ENCODE measurements at places on chromosomes 1 and 21. TPM values are rescaled to one million over a fixed set of nuclear protein-coding genes. Genes with fewer than 3 reads are reported as not detected.

Gene BRDT
- not detected for total RNA-seq

Gene ANKRD45
- not detected for total RNA-seq

Gene S100A3
- not detected for total RNA-seq

DNA sequence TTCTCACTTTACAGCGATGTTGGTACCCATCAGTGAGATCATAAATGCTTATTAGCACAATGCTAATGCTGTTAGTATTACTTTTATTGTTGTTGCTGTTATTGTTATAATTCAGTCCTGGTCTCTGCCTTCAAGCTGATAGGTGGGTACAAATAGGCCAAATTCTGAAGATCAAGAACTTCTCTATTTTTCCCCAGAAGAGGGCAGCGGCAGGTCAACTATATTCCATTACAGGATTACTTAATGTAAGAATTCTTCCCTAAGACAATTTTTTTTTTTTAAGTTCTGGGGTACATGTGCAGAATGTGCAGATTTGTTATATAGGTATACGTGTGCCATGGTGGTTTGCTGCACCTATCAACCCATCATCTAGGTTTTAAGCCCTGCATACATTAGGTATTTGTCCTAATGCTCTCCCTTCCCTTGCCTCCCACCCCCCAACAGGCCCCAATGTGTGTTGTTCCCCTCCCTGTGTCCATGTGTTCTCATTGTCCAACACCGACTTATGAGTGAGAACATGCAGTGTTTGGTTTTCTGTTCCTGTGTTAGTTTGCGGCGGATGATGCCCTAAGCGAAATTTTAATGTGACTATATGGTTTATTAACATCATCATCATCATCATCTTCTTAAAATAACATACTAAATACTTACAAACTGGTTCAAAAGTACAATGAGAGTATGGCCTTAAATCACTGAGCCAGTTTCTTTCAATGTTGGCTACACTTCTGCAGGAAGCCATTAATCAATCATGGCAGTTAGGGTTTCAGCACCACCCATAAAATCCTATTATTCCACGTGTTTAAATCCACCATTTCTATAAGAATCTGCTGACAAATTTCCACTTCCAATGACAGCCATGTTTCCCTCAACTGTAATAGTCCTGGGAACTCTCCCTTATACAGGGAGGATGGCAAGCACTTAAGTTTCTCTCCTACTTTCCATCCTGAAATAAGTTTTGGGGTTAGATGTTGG is 19.2 kb downstream of the SLC19A2 start:
- DNase-seq, result no peak

DNA sequence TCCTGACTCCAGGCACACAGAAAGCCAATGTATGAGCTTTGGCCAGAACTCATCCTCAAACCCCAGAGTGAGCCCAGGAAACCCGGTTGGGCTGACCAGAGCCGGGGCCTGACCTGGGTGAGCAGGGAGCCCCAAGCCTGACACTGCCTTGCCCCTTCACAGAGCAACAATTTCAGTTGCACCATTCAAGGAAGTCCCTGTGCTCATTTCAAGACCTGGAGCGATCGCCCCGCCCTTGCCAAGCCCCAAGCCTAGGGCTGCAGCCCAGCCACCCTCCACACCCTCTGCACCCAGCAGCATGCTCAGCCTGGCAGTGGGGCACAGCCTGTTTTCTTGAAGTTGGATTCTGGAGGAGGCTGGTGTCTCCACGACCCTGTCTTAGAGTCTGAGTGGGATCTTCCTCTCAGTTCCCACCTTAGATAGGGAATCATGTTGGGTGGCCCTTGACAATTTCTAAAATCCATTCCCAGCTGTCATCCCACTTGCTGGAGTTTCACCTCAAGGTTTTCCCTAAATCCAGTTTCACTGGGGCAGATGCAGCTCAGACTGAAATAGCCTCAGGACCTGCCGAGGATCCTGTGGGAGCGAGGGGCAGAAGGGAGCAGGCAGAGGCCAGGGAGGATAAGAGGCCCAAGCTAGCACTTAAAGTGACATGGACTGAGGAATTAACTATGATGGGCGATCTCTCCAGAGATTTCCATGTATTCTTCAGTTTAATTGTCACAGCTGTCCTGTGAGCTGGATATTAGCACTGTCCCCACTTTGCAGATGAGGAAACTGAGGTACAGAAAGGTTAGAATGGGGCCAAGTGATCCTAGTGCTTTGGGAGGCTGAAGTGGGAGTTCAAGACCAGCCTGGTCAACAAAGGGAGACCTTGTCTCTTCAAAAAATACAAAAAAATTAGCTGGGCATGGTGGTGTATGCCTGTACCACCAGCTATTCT is 2.5 kb downstream of the NBL1 start:
- DNase-seq, result no peak

DNA sequence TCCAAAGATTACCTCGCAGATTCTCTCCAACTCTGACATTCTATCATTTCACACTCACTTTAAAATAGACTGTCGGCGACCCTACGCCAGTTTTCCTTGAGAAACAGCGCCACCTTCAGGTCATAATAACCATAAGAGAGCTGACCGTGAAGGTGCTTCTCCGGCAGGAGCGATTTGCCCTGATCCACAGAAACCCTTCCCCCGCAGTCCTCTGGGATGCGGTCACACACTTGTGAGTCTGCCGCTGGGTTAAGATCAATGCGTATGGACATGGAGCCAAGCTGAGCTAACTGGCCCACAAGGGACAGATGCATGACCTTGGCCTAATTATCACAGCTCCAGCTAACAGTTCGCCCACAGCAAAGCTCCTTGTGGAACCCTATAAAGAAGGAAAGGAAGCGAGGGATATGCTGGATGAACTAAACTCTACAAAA is 32.8 kb upstream of the IFNAR2 start:
- DNase-seq, result peak; percentile 59

GRCh38 chr1:6348511-6349191 is 44.9 kb downstream of the ACOT7 start:
- DNase-seq, result peak; percentile 63

Measured in activated T-cell treated with anti-CD3 and anti-CD28 coated beads, Interleukin-2, amount 50 U/mL, for 72 hours (primary cell).